ENCODE measurements at places on chromosomes 1 and 21. TPM values are rescaled to one million over a fixed set of nuclear protein-coding genes. Genes with fewer than 3 reads are reported as not detected.

GRCh38 chr1:150619576-150620509 lies 9.6 kb downstream of the ENSA start:
- DNase-seq: no peak

GRCh38 chr1:97834899-97835298 lies 85.9 kb downstream of the DPYD start:
- no peak for DNase-seq

- no peak for DNase-seq
These were observed 1.2 kb upstream of the ADORA1 start for GRCh38 chr1:203126151-203126865.

GRCh38 chr1:111332190-111332589 lies 41.5 kb downstream of the CHIA start:
- no peak for DNase-seq

- DNase-seq: no peak
These were observed 89.9 kb upstream of the SLC2A1 start for GRCh38 chr1:43048601-43049011.

DNA sequence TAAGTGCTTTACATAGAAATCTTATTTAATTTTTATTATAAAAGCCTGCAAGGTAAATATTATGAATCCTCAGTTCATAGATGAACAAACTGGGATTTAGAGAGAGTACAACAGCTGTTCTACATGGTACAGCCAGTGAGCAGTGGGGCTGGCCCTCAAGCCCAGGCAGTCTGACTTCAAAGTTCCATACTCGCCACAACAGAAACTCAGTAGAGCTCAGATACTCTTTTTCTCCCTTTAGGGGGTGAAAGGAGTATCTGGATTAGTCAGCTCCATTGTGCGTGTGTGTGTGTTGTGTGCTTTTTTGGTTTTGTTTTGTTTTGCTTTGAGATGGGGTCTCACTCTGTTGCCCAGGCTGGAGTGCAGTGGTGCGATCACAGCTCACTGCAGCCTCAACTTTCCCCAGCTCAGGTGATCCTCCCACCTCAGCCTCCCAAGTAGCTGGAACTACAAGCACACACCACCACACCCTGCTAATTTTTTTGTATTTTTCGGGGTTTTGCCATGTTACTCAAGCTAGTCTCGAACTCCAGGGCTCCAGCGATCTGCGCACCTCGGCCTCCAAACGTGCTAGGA lies 378.5 kb downstream of the SMYD3 start:
- DNase-seq: no peak

DNA sequence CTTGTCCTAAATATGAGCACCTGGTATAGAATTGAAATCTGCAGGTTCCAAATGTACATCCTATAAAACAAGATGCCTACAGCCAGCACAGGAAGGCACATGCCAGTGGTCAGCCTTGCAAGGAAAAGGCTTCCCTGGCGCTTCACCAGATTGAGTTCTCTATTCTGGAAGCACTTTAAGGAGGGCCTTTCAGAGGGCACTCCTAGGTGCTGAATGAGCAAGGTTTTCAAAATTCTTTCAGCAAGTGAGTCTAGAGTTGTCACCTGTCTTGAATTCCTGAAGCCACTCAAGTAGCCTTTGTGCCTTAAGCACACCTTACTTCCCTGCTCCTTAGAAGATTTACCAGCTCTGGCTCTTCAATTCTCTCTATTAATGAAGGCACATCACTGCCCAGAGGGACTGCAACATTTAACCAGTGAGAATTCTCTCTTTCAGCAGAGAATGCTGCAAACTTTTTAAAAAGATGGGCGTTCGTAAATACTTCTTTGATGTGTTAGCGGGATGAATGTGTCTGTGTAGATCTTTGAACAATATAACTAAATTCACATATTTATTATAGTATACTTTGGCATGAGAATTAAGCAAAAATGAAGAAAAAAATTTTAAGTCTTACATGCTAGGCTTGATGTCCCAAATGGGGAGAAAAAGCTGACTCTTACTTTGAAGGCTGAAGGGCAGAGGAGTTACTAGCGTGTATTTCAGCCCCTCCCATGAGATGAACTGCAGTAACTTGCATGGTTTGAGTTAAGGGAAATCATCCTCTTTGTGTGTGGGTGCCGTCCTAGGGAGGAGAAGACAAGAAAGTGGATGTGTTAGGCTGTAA lies 162.0 kb downstream of the NTPCR start:
- no peak for DNase-seq

DNA sequence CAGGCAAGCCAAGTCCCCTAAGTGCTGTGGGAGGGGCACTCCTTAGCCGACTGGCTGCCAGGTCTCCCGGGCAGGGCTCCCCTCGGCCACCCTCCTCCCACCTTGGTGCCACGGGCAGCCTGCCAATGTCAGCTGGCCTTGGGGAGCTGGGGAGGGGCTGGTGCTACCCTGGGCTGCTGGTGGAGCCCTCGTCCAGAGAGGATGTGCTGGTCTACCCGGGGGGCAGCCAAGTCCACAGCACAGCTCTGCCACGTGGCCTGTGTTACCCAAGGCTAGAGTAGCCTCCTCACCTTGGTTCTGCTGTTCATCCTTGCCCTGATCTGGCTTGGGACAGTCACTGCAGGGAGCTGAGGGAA lies 42.9 kb downstream of the CRYAA start:
- no peak for DNase-seq

DNA sequence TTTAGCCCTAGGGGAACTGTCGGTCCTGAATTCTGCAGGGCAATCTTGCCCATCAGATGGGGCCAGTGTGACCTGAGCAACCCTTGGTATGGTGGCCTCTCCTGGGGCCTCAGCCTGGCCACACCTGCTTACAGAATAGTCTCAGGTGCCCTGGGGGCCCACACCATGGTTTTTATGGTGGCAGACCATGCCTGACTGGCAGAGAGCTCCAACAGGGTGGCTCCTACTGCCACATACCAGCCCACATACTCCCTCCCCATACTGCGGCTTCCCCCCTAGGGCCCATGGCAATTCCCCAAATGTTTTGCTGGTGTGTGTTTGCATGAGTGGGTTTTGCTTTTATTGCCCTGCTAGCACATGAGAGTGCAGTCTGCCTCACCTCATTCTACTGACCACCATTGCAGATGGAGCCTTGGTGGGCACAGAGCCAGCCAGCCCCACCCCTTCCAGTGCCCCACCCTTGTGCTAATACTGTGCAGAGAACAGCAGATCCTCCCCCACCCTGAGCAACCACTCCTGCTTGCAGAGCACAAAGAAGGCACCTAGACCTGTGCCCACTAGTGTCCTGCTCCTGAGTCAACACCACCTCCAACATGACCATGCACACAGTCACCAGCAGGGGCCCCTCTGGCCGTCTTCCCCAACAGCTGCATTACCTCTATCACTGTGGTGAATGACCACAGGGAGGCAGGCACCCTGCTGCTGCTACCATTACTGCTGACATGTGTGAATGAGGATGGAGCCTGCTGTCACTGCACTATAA lies 86.8 kb downstream of the GDAP2 start:
- DNase-seq: no peak

GRCh38 chr21:33234635-33235520 lies 5.1 kb downstream of the IFNAR2 start:
- no peak for DNase-seq

- DNase-seq: no peak
These were observed 23.2 kb upstream of the QSOX1 start for GRCh38 chr1:180131510-180131909.

GRCh38 chr21:29194847-29195246 lies 64.4 kb downstream of the MAP3K7CL start:
- DNase-seq: no peak

- DNase-seq: no peak
These were observed 42.3 kb upstream of the SLC6A9 start for GRCh38 chr1:44073528-44073927.

GRCh38 chr1:66944330-66945274 lies 19.8 kb downstream of the MIER1 start:
- no peak for DNase-seq

DNA sequence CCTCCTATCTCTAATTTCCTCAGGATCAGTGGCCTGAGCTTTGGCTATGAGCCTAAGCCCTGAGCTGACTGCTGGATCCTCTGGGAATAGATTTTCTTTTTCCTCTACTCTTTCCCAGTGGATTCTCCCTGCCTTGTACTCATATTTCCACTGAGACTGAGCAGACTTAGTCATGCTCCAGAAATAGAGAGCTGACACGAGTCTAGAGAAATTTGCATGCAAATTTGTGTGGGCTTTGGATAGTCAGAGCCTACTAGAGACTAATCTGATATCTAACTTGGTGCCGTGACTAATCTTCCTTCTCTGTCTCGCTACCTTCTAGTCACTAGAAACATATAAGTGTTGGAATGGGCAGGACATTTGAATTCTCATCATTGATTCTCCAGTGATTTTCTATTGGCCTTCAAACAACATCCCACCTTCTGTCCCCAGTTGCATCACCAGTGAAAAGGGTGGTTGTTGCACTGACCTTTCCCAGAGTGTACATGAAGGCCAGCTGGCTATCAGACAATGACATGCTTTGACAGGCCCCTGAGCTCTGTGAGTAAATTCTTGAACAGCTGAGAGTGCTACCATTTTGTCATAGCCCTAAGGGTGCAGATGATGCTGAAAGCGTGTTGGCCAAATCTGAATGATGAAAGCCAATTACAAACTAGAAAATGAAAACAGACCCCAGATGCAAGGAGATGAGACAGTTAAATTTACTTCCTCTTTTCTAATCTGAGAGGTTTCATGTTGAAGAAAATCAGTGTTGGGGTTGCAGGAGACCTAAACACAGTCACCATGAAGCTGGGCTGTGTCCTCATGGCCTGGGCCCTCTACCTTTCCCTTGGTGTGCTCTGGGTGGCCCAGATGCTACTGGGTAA lies at the start of gene FCRLA:
FCRLA (plus strand) TSS at position 748 of the 866 bp plus-strand sequence; CDS start at position 784, 36 bp downstream.
- DNase-seq: no peak

DNA sequence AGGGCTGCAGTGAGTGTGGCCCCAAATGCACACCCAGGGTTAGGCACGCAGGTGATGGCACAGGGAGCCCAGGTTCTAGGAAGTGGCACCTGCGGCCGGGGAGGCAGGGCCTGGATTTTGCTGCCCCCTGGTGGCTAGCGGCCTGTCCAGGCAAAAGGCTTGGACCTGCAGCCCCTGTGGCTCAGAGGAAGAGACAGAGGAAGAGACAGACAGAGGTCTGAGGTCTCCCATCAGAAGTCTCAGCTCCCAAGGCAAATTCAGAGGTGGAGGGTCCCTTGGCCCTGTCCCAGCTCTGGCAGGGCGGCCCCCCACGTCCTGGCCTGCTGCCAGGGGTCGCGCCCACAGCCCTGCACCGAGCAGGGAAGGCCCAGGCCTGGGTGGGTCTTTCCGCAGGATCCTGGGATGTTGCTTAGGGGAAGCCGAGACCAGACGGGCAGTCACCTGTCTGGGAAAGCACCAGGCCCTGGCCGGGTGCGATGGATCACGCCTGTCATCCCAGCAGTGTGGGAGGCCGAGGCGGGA lies 8.0 kb upstream of the TNFRSF14 start:
- DNase-seq: peak; percentile 88

Gene OR2M3
- not detected for total RNA-seq

Gene EVA1C
- 0.47 TPM for total RNA-seq

Gene FAM72C
- not detected for total RNA-seq

Gene PGD
- 89.0 TPM for total RNA-seq

Gene CD2
- 0.28 TPM for total RNA-seq

Gene PADI1
- 4.9 TPM for total RNA-seq

Gene CASP9
- total RNA-seq: 4.4 TPM

Gene OR2L13
- total RNA-seq: not detected
